ENCODE measurements at places on chromosomes 3 and 15.

DNA sequence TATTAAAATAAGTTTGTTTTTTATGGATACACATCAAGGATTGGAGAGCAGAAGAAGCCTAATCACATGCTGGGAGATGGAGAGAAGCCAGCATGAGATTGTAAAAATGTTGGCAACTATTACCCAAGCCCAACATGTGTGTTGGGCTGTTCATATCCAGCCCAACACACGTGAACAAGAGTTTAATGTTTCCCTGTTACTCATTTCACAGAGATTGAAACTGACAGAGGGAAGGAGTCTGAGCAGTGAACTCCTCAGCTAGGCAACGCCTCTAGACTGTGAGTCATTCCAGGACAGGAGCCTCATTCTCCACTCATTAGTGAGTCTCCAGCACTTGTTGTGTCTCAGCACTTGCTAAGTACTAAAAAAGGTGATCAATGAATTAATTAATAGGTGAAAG is 43.2 kb upstream of the CMSS1 start:
- DNase-seq: peak; percentile 91

DNA sequence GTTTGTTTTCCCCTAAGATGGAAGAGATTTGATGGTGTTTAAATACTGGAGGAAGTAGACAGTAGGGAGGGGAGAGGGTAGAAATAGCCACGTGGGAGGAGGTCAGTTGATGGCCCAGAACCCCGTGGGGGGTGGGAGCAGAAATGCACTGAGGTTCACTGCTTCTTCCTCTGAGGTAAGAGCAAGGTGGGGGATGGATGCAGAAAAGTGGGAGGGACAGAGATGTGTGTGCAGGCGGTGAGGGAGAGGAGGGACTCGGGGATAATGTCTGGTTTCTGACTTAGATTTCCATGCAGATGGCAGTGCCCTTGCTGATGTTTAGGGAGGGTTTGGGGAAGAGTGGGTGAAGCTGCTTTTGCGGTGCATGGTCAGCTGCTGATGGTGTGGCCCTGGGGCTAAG is 102.9 kb downstream of the ARNT2 start:
- peak; percentile 68 for DNase-seq

DNA sequence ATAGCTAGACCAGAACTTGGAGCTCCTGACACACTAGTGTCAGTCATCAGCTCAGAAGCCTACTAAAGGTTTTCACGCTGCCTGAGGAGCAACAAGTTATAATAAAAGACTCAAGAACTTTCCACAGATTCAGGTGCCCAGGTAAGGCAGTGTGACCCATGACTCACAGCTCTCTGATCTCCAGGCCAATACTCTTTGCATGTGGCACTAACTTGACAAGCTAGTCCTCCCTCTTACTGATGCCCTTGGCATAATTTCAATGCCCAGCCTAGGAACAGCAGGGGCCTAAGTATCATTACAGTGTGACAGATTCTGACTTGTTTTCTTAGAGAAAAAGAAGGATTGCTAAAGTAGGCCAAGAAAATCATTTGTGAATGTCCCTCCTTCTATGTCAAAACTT is 38.4 kb downstream of the MEIS2 start:
- DNase-seq: no peak

- DNase-seq: peak; percentile 8
These were observed 293.4 kb upstream of the MME start for GRCh38 chr3:154786724-154787123.

DNA sequence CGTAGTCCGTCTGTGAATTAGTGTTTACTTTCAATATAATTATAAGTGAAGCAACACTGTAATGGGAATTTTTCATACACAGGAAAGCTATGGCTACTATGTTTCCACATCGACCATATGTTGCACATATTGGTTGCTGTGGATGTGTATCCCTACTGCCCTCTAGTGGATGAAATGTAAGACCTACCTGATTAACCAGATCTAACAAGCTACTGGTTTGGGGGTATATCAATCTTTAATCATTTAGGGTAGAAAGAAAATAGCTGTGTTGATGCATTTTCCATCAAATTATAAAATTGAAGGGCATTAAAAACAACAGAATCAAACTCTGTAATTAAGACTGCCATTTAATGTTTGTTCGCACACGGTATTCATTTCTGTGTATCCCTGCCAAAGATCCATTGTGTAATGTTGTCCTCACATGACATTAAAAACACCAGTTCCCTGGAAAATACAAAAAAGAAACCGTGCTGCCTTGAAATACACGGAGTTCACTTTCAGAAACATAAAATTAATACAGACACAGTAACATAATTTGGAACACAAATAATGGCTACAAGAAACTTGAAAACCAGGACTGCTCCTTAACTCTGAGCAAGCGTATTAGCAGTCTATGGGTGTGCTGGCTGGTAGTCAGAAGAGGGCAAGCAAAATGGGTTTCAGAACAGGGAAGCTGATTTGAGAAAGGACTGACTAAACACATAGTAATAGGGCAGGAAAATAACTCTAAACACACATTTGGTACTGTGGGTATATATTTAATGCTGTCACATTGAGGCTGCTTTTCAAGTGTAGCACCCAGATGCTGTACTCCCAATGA is 125.1 kb downstream of the TIGIT start:
- DNase-seq: peak; percentile 75

DNA sequence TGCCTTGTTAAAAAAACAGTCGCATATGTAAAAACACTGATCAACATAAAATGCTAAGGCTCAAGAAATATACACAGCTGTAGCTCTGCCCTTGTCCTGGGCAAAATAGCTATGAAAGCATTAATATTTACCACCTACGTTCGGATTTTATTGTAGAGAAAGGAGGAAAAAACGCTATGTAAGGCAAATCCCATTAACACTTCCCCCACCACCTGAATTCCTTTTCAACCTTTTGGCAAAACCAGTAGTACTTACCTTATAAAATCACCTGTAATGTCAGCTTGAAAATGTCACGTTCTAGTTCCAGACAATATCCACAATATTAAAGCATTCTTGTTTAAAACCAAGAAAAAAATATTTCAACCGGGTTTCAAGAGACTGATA is 3.6 kb downstream of the TRA2B start:
- DNase-seq: no peak

DNA sequence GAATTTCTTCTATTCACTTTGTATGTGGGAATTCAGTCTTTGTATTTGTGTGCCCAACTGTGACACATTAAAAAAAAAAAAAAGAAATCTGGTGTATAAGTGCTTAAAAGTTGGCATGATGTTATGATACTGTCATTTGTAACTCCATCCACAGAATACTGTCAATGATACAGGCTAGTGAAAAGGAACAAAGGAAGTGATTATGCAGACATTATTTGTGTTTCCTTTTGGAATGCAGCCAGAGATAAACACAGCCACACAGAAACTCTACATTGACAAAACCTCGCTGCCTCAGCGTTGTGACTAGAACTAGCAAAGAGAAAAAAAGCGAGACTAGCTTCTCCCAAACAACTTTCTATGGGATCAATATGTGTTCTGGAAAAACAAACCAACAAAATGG is 519.2 kb upstream of the AGTR1 start:
- DNase-seq: no peak

- peak; percentile 39 for DNase-seq
These were observed 81.1 kb downstream of the LRRK1 start for GRCh38 chr15:101000271-101000681.

- no peak for DNase-seq
These were observed 20.7 kb downstream of the CPNE4 start for GRCh38 chr3:132014105-132014504.

- DNase-seq: no peak
These were observed 218.2 kb downstream of the SHOX2 start for GRCh38 chr3:157888040-157888439.

DNA sequence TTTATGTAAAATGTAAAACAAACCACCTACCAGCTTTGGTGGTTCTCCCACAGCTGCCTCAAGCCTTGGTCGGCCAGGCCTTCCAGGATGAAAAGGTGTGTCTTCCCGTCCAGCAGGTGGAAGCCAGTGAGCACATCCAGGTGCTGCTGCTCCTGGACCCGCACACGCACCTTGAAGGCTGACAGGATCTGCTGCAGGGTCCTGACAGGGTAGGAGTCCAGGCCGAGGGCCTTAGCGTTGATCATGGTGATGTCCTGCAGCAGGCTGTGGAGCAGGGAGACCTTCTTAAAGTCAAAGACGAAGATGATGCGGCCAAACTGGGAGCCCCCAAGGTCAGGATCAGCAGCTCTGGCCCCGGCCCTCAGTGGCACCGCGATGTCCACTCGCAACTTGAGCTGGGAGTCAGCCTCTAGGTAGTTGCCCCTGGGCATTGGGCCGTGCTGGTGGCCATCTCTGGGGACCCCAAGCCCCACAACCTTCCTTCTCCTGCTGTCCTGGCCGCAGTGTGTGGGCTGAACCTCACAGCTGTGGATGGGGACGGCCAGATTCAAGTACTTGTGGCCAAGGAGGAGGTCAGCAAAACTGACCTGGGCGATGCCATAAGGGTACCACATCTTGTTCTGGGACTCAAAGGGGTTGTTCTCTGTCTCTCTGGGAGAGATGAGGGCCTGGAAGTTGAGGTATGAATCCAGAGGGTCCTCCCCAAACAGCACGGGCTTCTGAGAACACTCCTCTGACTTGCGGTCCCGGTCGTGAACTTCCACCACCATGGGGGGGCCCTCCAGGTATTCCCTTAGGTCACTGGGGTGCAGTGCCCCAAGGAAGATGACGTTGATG is 48.6 kb downstream of the CFAP92 start:
- DNase-seq: no peak

DNA sequence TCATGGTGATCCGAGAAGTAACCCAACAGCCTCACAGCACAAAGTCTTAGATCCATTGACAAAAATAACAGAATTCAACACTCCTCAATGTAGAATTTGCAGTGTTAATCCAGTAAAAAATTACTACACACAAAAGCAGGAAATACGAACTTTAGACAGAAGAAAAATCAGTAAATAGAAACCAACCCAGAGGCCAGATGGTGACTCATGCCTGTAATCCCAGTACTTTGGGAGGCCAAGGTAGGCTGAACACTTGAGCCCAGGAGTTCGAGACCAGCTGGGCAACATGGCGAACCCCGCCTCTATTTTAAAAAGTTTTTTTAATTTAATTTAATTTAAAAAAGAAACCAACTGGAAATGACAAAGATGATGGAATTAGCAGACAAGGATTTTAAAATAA is 36.1 kb downstream of the SELENOT start:
- DNase-seq: no peak

GRCh38 chr15:65723876-65724275 is 68.2 kb downstream of the DENND4A start:
- no peak for DNase-seq

DNA sequence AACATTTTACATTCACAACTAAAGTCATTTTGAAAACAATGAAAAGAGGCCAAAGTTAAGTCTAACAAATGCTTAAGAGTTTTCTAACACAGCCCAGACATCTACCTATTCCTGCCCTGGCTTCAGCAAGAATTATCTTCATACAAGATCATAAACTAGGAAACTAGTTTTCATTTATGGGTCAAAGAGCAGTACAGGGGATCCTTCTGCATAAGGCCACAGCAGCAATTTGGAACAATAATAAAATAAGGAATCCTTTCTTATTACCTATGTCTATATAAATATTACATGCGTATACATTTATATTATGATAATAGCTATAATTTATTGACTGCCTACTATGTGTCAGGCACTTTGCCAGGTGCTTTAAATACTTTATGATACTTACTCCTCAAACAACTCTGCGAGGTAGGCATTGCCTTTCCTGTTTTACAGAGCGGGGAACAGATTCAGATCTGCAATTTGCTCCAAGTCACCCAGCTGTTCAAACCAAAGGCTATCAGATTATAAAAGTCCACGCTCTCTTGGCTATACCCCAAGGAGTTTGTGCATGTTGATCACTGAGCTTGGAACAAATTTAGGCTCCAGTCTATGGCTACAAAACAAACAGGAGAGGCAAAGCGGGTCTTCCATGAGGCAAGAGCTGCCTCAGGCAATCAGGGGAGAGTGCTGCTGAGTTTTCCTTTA is 196.4 kb downstream of the RORA start:
- no peak for DNase-seq

DNA sequence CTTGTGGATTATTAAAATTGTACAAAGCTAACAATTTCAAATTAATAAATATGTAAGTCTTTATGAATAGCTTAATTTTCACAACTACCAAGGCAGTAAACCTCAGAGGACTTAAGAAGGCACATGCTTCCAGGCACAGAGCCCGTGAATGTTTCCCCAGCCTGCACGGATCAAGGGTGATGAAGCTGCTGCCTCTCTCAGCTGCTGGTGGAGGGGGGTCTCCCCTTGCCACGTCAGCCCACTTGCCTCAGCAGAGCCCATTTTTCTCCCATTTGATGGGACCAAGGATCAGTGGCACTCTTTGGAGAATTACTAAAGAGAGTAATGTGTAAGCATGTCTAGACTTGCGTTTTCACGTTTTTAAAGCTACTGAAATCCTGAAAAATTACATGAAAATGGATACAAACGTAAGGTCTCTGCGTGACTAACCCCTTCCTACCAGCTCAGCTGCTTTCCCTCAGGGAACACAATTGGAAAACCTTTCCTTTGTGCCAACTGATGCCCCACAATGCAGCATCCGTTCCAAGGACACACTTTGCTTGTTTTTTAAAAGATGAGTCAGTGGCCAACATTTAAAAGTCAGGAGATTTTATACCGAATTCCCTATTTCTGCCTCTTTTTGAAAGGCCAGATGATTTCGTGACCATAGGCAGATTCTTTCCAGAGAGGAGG is 494.1 kb downstream of the GABRG3 start:
- DNase-seq: no peak

DNA sequence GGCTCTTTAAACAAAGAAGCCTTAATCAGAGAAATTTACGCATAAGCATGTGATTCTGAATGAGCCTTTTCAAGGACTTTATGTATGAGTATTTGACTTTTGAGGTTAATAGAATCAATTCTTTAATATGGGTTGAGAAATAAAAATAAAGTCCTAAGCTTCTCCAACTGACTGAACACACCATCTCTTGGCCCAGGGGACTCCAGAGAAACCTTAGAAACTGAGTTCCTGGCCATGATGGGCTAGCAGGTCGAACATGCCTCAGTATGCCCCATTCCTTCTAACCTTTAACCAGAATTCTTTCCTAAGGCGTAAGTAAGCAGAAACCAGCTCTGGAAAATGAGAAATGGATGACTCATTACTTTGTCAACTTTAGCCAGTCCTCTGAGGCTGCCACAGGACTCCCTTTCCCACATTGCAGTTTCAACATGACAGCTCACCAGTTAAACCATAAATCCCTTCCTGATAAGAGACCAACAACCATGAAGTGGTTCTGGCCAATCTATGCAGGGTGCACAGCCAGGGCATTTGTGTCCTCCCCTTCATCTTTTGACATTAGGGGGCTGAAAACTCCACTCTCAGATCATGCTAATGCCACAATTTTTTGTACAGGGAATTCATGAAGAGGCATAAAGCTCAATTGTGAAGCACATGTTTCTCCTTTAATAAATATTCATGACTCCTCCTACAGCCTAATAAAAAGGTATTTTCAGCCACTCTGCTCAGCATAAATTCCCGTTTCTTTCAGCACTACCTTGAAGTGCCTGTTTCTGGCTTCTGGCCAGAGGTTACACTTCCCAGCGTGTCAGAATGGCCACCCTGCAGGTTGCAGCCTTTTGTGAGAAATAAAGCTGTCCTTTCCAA is 33.3 kb downstream of the TM4SF18 start:
- DNase-seq: peak; percentile 96

DNA sequence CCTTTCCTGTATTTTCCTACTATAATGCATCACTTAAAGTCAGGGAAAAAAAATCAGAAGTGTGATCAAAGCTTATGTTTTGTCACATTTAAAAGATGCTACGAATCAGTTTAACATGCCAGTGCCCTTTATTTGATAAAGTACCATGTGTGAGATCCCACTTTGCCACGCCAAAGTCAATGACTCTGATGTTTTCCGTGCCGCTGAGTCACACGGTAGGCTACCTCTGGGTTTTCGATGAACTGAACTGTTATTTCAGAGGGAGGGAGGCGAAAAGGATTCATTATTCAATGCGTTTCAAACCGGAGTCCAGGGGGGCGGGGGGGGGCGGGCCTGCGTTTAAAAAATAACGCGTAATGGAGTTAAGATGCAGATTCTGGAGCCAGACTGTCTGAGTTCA is 203.0 kb downstream of the ABHD5 start:
- DNase-seq: peak; percentile 48
